ENCODE measurements at places on chromosomes 2 and 18.

GRCh38 chr18:74351354-74351753 is 35.7 kb downstream of the C18orf63 start:
- DNase-seq: no peak

DNA sequence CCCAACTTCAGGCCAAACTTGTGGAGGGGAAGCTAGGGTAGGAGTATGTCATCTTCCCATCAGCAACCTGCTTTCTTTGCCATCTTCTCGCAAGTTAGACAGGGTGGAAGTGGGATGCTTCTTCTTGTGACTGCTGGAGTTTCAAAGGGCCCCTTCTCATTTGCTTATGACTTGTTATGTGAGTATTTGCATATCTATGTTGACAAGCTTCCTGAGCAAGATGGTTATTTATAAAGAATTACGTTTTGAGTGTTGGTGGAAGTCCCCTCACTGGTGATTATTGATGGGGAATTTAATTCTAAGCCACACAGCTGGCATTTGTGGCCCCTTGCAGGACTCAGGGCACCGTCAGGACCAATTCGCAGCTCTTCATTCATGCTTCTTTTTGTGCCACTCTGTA is 791.0 kb downstream of the LRRTM4 start:
- DNase-seq: no peak

GRCh38 chr18:378079-378478 is 110.2 kb upstream of the THOC1 start:
- no peak for DNase-seq

GRCh38 chr2:23042216-23042906 is 342.6 kb upstream of the KLHL29 start:
- DNase-seq: no peak

DNA sequence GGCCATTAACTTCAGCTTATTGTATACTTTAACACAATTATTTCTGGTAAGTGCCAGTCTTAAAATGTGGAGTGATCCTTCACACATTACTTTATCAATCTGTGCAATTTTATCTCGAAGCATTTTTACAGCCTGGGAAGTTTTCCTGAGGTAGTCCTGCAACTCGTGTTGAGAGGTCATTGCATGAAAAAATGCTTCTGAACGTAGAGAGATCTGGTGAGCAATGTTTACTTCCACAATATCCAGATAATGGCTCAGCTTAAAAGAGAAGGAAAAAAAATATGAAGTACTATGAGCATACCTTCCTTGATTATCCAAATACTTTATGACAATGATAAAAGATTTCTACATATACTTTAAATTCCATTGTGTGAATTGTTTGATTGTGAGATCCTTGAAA is 57.0 kb downstream of the VPS54 start:
- no peak for DNase-seq

DNA sequence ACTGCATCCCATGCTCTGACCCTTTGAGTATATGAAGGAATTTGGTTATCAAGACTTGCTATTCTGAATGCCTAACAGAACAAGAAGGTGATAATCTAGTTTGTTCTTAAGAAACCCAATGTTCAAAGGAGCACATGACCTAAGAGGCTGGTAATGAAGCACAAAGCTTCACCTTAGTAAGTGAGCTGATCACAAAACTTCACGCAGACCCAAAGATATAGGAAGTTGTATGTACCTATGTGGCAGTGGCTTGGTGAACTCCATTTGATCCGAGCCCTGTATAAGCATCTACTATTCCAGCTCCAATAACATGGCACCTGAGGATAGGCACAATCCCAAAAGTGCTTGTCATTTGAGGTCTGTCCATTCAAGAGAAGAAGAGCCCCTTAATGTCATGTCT is 78.6 kb downstream of the ANKRD44 start:
- no peak for DNase-seq

DNA sequence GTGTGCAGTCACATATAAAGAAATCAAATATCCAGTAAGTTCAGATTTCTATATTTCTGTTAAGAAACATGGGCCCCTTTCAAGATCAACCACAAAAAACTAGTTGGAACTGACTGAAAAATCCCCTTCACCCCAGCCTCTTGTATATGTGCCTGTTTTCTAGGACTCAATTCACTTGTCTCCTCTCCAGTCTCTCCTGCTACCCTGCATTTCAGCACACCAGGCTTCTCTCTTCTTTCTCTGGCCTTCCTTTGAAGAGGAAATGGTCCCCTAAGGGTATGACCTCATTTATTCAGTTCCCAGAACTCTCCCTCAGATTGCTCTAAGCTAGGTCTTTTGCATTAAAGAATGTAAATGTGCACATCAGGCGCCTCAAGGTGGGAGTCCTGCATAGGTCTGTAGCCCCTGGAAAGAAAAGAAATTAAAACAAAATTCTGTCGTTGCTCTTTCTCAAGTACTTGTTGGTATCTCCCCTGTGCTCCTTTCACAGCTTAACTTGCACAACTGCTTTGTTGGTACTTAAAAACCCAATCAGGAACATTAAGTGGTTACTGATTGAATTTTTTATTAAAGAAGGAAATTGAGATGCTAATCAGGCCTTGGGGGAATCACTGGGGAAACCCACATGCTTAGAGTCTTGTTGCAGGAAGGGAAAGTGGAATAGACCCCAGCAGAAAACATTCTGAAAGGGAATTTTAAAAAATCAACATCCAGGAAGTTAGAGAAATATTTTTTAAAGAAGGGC is 278.4 kb downstream of the AGPS start:
- DNase-seq: no peak

DNA sequence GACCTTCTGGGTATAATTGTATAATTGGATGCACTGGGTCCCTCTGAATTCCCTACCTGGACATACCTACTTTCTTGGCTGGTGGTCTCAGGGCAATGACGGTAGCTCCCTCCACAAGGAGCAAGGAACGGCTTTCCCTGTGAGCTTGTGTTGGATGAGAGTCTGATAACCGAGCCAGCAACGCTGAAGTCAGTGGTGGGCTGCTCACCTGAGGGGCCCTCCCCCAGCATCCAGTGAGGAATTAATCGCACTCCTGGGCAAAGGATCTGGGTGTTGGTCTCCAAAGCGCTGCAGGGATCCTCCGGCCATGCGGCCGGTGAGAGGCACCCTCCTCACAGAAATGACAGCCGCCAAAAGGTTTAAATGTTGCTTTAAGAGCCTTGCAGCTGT is 47.1 kb downstream of the LONRF2 start:
- DNase-seq: no peak

DNA sequence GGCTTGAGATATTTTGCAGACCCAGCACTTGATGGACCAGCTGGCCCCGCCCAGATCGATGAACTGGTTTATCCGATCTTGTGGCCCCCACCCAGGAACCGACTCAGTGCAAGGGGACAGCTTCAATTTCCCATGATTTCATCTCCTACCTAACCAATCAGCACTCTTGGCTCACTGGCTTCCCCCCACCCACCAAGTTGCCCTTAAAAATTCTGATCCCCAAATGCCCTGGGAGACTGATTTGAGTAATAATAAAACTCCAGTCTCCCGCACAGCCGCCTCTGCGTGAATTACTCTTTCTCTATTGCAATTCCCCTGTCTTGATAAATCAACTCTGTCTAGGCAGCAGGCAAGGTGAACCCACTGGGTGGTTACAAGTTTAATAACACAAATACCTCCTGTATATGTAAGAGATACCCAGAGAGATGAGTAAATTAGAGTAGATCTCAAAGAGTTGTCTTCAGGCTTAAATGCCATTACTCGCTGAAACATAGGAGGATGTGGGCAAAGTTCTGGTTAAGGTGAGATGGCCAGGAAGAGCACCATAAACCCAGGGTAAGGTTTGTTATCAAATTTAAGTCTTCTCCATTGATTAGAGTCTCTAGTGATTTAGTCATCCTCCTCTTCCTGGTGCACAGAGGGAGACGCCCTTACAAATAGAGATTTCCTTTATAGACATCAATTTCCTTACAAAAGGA is 222.8 kb downstream of the ARL4C start:
- no peak for DNase-seq

DNA sequence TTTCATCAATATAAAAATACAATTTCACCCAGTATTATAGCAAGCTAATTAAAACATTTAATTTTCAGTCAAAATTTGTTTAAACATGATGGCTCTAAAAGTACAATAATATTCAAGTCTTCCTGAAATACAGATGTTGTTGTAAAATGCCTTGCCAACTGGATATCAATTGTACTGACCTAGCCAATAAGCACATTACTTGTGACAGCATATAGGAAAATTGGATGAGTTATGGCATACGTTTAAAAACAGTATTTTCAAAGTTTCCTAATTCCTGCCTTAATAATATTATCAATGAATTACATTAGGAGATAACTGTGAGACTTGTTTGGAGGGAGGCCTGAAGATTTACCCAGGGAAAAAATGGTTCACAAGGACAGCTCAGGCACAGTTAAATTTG is 336.9 kb upstream of the CDH20 start:
- DNase-seq: no peak

DNA sequence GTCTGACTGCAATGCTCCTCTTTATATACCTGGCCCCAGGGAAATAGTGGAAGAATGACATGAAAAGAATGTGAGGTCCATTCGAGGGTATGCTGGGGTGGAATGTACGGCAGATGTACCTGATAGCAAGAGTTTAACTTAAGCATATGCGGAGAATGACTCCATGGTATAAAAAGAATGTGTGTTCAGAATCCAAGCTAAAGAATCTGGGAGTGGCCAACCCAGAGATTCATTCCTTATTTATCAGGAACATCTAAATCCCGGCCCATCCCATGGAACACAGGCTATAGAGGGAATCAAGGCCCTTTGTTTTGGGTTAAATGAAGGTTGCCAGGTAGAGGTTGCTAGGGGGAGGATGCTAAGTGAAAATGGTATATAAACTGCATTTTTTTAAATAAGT is 150.0 kb downstream of the ZNF385B start:
- no peak for DNase-seq

GRCh38 chr2:240569523-240569997 is 1.3 kb downstream of the RNPEPL1 start:
- no peak for DNase-seq

GRCh38 chr2:191478799-191479679 is 198.9 kb upstream of the NABP1 start:
- DNase-seq: no peak

GRCh38 chr18:58394602-58395425 is 234.1 kb downstream of the ALPK2 start:
- no peak for DNase-seq

- no peak for DNase-seq
These were observed 98.5 kb downstream of the ATP9B start for GRCh38 chr18:79167526-79168190.

- no peak for DNase-seq
These were observed 28.4 kb downstream of the TMEM177 start for GRCh38 chr2:119707117-119708087.

- no peak for DNase-seq
These were observed 49.6 kb downstream of the SMIM21 start for GRCh38 chr18:75377926-75378325.

- no peak for DNase-seq
These were observed 81.2 kb downstream of the GBX2 start for GRCh38 chr2:236086971-236087465.

DNA sequence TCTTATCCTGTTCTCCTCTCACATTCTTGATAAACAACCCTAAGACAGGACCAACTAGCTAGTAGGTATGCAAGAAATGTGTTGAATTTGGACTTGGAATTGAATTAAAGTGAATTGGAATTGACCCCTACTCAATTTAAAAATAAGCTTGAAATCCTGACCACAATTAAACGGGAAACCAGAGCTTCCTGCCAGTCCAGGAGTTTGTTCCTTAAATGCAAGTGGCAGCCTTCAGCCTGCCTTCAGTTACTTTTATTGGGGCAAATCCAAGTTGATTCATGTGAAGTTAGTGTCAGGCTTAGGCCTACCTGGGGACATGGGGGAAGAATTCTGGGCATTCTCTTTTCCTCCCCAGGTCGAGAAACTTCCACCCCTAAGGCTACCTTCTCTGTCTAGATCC is 457.6 kb downstream of the BCL11A start:
- no peak for DNase-seq

GRCh38 chr18:72859088-72859487 is 8.7 kb downstream of the NETO1 start:
- DNase-seq: no peak

- no peak for DNase-seq
These were observed 37.1 kb upstream of the SLC1A4 start for GRCh38 chr2:64952096-64952495.

DNA sequence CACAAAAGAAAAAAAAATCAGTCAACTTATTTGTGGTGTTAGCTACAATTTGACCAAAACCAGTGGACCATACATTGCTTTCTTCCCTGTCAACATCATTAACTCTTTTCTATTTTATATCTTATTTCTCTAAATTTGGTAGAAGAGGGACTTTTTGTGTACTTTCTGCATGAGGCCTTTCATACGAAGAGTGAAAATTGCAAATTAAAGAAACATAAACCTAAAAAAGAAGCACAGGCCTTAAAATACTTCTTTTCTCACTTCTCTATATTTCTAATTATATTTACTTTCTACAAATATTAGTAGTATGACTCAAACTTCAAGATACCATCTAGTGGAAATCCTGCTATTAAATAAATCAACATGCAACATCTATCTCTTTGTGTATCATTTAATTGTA is 1073.4 kb upstream of the ZEB2 start:
- no peak for DNase-seq

- no peak for DNase-seq
These were observed 447.4 kb downstream of the CMPK2 start for GRCh38 chr2:6418291-6418690.

DNA sequence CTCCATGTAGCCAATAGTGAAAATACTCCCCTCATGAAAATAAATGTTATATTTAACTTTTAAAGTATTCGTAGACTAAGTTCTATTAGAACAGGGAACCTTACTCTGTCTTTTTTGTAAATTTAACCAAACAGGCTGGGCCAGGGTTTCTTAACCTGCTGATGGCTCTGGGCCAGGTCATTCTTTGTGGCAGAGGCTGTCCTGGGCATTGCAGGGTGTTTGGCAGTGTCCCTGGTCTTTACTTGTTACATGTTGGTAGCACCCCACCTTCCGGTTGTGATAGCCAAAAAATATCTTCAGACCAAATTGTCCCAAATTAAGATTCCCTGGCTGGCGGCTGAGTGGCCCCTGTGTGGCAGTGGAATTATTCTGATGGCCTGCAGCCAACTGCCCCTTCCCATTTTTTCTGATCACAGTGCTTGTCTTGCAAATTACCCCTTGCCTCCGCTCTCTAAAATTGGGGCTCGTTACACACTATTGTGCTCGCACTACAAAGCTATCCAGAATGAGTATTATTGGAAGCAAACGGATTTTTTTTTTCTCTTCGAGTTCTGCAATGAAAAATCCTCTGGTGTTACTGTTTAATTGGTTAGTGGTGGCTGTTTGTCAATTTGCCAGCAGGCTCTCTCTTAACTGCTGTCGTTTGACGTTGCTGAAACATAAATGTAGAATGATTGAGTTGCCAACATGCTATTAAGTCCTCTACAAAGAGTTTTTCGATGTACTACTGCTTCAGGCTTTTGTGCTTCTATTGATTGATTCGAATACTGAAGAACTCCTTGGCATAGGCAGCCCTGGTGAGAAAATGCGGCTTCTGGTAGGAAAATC is 216.9 kb downstream of the SH3RF3 start:
- no peak for DNase-seq

DNA sequence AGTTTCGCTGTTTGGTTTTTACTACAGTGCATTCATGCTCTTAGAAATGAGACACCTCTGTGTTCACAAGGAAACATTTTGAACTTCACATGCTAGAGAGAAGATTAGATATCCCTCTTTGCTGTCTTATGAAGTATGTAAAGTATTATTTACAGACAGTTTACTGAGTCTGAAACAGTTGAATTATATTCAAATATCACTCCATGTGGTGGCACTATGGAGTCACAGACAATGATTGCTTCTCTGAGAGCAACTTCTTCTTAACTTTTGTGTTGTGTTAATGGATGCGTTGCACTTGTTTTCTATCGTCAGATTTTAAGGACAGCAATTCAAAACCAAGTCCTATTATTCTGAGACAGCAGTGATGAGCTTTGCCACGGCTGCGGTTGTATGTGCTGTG is 823.6 kb downstream of the GALR1 start:
- DNase-seq: no peak
